ENCODE measurements at places on chromosomes 1 and 21.
A peak's percentile ranks its signal among the peaks of the same experiment; 100 is the strongest.

DNA sequence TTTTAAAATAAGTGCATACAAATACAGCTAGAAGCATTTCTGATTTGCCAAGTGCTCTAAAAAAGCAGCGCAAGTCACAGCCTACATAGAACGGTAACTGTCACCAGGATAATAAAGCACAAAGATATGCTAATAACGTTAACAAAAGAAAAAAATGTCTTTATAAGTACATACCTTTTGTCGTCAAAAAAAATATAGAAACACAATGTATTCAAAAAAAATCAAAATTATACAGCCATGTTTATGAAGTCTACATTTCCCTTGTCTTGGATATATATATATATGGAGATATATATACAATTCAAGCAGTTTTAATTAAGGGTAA is 3.2 kb downstream of the IRF2BP2 start:
- no peak for DNase-seq

GRCh38 chr21:33061233-33061632 is 8.7 kb upstream of the OLIG1 start:
- DNase-seq = no peak

DNA sequence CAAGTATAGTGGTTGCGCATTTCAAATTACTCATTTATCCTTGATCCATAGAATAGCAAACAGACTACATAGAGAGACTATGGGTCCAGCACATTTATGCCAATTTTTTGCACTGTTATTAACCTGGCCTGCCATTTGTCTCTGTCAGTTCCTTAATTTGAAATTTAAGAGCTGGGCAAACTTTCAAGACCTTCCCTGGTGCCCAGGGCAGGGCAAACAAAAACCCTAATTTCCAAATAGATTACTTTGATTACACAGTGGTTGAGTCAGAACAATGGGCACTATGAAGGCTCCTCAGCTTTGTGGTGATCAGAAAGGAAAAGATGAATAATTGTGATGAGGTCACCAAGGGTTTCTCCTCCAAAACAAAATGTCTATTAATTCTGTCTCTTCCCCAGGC is 80.6 kb downstream of the TNFSF18 start:
- DNase-seq = peak; percentile 67

DNA sequence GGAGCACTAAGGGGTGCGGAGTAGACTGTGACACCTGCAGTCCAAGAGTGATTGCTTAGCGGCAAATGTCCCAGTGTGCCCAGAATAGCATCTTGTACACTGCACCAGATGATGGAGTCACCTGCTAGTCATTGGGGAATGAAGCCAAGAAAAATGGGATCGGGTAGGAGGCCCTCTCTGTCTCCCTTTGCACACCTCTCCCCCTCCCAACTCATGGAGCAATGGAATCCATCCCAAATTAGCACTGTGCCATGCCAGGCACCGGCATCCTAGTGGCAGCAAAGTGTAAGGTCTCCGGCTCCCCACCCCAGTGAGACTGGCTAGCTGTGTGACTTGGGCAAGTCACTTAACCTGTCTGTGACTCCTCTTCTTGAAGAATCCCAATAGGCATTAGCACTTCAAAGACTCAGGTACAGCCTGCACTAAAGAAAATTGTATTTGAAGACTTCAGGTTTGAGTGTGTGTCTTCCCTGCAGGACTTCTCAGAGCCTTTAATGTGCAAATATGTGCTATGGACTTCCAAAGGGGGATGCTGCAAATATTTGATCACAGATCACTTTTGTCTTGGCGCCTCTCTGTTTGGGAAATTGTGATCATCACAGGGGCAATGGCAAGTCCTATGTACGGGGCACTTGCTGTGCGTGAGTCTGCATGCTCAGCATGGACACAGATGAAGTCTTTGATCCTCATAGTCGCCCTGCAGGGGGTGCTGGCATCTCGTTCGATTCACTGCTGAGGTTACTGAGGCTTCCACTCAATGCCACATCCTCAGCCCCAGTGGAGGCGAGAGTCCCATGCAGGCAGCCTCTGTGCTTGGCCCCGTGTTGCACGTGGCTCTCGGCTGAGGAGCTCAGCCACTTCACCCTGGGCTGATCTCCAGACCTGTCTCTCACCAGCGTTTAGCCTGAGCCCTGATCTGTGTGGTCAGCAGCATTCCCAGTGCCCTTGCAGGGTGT is 272.9 kb upstream of the C1orf174 start:
- no peak for DNase-seq

DNA sequence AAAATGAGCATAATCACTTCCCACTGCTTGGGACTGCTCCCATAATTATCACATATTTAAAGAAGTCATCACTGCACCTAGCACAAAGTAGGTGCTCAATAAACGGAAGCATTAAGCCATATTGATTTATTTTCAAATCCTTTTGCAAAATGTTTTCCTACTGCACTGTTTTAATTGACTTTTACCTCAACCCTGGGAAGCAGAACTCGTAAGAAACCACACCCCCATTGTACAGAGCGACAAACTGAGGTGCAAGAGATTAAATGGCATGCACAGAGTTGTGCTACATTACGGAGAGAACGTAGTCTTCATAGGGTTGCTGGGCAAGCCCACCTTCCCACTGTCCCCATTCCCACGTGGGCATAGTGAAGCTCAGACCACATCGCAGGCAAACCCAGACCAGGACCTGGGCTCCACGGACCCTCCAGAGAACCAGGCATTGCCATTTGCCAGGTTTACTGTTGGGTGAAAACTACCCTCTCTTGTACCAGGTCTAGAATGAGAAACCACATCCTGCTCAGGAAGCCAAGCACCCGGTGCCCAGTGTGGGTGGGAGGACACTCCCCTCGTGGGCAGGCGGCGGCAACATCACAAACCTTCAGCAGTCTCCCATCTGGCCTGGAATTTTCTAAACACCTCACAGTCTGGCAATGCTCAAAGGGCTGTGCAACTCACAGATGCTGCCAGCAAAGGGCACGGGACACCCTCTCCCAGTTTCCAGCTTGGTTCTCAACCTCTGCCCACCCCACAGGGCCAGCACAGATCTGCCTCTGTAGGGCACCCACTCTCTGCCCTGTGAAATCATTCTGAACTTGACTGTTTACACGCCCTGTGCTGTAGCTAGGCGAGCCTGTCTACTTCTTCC is 8.2 kb downstream of the IFFO2 start:
- peak; percentile 72 for DNase-seq

- peak; percentile 64 for DNase-seq
These were observed 84.2 kb downstream of the SH3GLB1 start for GRCh38 chr1:86788300-86789206.

- DNase-seq = no peak
These were observed 21.1 kb downstream of the SHISAL2A start for GRCh38 chr1:52654063-52654462.

DNA sequence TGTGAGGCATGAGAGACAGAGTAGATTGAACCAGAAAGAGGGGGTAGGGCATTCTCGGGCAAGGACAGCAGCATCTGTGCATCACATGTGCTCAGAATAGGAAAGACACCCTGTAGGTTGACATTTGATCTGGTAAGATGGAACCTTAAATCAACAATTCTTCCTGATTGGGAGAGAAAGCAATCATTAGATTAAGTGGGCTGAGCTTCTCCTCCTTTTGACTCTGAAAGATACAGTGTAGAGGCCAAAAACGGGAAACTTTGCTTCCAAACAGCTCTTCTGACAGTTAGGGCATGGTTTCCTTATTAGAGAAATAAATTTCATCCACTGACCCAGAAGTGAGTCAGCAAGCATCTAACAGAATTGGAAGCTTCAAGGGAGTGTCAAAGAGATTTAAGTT is 9.7 kb downstream of the KIF14 start:
- peak; percentile 52 for DNase-seq

DNA sequence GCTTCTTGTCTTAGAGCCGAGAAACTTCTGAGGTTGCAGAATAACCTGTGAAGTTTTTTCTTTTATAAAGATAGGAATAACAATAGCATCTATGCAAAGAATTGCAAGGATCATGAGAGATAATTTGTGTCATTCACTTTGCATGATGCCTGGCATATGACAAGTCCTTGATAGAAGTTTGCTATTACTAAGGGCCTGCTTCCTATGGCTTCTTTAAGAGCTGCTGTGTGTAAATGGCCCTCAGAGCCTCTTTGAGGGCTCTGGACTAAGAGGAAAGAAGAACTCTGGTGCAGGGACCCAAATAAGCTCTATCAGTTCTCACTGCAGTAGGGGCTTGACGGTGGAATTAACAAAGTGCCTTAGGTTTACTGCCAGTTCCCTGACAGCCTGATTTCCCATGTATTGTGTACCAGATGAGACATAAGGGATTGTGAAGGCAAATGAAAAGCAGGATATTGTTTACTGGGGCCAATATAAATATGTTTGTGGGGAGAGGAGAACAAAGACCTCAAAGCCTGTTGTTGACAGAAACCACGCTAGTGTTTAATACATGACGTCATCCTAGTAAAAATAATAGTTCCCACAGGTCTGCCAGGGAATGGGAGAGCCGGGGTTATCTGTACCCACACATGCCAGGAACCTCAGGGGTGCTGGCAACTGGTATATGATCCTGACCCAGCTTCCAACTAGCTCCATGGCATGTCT is 131.2 kb upstream of the UBE2U start:
- DNase-seq = peak; percentile 44

DNA sequence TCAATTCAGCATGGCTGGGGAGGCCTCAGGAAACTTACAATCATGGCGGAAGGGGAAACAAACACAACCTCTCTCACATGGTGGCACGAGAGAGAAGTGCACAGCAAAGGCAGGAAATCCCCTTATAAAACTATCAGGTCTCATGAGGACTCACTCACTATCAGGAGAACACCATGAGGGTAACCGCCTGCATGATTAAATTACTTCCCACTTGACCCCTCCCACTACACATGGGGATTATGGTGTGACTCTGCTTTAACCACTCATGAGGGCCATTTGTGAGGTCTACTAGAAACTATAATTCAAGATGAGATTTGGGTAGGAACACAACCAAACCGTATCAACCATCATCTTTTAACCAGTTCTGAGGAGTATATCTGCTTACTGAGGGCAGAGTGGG is 387.4 kb upstream of the NFIA start:
- no peak for DNase-seq

GRCh38 chr1:95369985-95370690 is 136.1 kb downstream of the RWDD3 start:
- DNase-seq = no peak

- no peak for DNase-seq
These were observed 35.5 kb downstream of the MATN1 start for GRCh38 chr1:30687886-30688285.

GRCh38 chr1:180695282-180695681 is 63.5 kb downstream of the XPR1 start:
- no peak for DNase-seq

DNA sequence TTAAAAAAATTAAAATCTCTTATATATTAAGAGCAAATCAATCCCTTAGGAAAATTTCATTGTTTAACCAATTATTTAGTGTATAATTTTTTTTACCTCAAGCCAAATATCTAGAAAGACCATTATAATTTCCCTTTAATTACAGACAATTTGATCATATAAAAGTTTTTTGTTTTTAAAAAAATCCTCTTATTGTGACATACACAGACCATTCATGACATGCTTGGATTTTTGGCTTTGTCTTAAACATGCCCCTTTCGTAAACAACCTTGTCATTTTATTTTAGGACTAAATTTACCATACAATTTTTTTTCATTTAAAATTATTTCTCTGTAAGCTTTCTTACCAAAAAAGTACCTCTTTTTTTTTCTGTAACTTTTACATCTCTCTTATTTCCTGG is 14.2 kb upstream of the CYP4B1 start:
- no peak for DNase-seq

- DNase-seq = no peak
These were observed 45.5 kb upstream of the ECE1 start for GRCh38 chr1:21335750-21336224.
